Fibroblast of upper back skin (primary cell): ENCODE measurements at places on chromosomes 16 and 17.

- DNase-seq = no peak
Observed at GRCh38 chr16:81443688-81444447, 740 bp upstream of the CMIP start.

DNA sequence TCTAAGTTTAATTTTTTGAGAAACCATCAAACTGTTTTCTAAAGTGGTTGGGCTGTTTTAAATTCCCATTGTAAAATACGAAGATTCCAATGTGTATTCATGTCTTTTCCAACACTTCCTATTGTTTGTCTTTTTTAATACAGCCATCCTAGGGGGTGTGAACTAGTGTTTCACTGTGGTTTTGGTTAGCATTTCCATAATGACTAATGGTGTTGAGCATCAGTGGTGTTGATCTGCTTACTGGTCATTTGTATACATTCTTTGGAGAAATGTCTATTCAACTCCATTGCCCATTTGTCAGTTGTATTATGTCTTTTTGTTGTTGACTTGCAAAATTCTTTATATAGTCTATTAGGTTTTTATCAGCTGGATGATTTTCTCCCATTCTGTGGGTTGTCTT lies 239.2 kb upstream of the AXIN2 start:
- no peak for DNase-seq

DNA sequence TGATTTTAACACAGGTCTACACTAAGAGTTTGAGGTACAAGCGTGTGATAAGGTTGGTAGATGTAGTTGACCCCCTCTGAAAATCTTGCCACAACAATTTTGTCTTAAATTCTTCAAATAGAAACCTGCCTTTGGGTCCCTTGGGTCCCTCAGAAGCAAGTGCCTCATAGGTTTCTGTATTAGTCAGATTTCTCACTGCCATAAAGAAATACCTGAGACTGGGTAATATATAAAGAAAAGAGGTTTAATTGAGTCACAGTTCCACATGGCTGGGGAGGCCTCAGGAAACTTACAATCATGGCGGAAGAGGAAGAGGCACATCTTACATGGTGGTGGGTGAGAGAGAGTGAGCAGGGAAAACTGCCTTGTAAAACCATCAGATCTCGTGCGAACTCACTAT lies 301.2 kb downstream of the MAP2K6 start:
- DNase-seq = no peak

GRCh38 chr16:78877114-78877655 lies 723.4 kb downstream of the MAF start:
- no peak for DNase-seq

DNA sequence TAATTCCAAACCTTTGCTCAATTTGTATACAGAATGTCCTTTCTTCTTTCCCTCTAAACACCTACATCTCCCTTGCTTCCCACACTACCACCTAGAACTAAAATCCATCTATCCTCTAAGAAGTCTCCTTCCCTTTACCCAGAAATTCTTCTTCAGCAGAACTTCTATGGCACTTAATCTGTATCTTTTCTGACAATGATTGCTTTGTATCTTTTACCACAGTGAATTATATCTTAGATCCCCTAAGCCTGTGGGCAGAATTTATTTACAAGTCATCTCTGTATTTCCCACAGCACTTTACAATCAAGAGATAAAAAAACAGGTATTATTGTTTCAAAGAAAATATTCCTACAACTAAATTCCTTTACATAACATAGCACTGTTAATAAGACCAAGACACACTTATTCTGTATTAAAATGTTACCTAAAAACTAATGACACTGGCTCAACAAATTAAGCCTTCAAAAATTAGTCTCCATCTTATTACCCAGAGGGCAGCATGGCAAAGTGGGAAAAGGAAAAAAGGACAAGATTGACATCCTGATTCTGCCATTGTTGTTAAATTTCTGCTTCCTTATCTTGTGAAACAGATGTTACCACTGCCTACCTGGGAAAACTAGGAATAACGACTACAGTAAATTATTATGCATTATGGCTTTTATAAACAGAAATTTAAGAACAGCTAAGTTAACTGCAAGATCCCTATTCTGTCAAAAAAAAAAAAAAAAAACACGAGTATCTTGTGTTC lies 42.8 kb downstream of the KANSL1 start:
- no peak for DNase-seq

- no peak for DNase-seq
Observed at GRCh38 chr17:61380217-61380835, 19.3 kb upstream of the TBX2 start.

- DNase-seq = peak; percentile 6
Observed at GRCh38 chr16:30122604-30123160, 338 bp downstream of the MAPK3 start.

DNA sequence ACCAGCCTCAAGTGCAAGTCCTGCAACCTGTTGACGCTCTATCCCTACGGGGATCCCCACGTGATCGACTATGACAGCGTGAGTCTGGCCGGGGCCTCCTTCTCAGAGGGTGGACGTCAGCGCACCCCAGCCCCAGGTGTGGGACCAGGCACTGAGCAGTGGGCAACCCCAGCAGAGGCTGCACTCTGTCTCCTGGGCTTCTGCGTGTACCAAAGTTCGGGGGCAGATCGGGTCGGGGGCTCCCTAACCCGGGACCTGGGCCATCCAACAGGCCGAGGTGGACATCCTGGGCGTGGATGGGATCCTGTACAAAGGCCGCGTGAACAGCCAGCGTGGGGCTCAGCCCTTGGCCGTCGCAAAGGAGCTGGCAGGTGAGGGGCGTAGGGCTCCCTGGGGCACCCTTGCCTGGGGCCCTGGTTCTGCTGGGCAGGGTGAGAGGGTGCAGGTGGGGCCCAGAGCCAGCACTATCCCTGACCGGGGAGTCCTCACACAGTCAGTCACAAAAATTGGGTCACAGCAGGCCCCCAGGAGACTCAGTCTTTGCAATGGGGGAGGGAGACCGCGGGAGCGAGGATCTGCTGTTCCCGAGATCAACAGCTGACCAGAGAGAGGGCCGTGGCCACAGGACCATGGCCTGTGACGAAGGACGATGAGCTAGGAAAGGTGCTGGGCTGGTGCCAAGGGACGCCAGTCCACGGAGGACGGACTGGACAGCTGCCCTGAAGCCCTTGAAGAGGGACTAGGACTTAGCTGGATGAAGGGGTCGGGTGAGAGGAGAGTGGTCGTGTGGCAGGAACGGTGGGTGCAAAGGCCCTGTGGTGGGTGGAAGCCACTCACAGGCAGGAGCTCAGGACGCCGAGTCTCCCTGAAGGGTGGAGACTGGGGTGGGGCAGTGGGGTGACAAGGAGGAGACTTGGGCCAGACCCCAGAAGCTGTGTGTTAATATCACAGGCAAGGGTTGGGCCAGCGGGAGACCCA lies 20.0 kb downstream of the UBALD1 start:
- DNase-seq = no peak

GRCh38 chr16:85227946-85228862 lies 115.9 kb upstream of the CIBAR2 start:
- peak; percentile 70 for DNase-seq
